ENCODE measurements at places on chromosomes 1 and 21. TPM values are rescaled to one million over a fixed set of nuclear protein-coding genes. Genes with fewer than 3 reads are reported as not detected.

The LHX8 gene
- total RNA-seq: not detected

The MX2 gene
- 0.63 TPM for total RNA-seq

The CTTNBP2NL gene
- total RNA-seq: 8.4 TPM

The PCBP3 gene
- 1.1 TPM for total RNA-seq

The GLIS1 gene
- total RNA-seq: 0.47 TPM

The PODN gene
- 51.2 TPM for total RNA-seq

The TMEM200B gene
- 16.5 TPM for total RNA-seq

The CACNA1S gene
- not detected for total RNA-seq

The SASS6 gene
- 0.79 TPM for total RNA-seq

The SPATA46 gene
- total RNA-seq: not detected

The UTS2 gene
- not detected for total RNA-seq

The UBASH3A gene
- total RNA-seq: not detected

The PINK1 gene
- total RNA-seq: 99.6 TPM

The TRIM67 gene
- total RNA-seq: not detected

The USH2A gene
- total RNA-seq: not detected

The NCMAP gene
- not detected for total RNA-seq

The KRTAP12-2 gene
- total RNA-seq: not detected

The PRDM16 gene
- 0.79 TPM for total RNA-seq

The PIK3CD gene
- 2.6 TPM for total RNA-seq

The RAB25 gene
- 0.09 TPM for total RNA-seq

The TNFSF4 gene
- 1.3 TPM for total RNA-seq

The ESPN gene
- total RNA-seq: 0.17 TPM

The ADGRB2 gene
- 10.6 TPM for total RNA-seq

The SH2D5 gene
- 1.3 TPM for total RNA-seq

The ALX3 gene
- not detected for total RNA-seq

The OR2L2 gene
- not detected for total RNA-seq

The LGR6 gene
- not detected for total RNA-seq

The STUM gene
- not detected for total RNA-seq

The FCRL4 gene
- not detected for total RNA-seq

The CAPN9 gene
- total RNA-seq: 0.09 TPM

The METTL25B gene
- total RNA-seq: 11.0 TPM

The LUZP1 gene
- 13.7 TPM for total RNA-seq

The AADACL4 gene
- total RNA-seq: 0.09 TPM

The FAM3B gene
- total RNA-seq: not detected

The OR2L5 gene
- not detected for total RNA-seq

The CCDC27 gene
- not detected for total RNA-seq

The LCE2A gene
- total RNA-seq: not detected

The FOXJ3 gene
- 15.0 TPM for total RNA-seq

The SYT6 gene
- total RNA-seq: not detected

The ZNF683 gene
- total RNA-seq: not detected

The CTSS gene
- total RNA-seq: 9.0 TPM

The SCCPDH gene
- 45.2 TPM for total RNA-seq

The RYR2 gene
- total RNA-seq: not detected

The PRR9 gene
- total RNA-seq: not detected

The TP73 gene
- total RNA-seq: not detected

The DIRAS3 gene
- 5.2 TPM for total RNA-seq

The SRGAP2C gene
- 12.4 TPM for total RNA-seq

The ADORA3 gene
- total RNA-seq: 0.16 TPM

The DNAJC28 gene
- total RNA-seq: 1.7 TPM

The HCRTR1 gene
- total RNA-seq: not detected

The KRTAP6-2 gene
- not detected for total RNA-seq

The TRIM58 gene
- total RNA-seq: not detected

The OR2T35 gene
- total RNA-seq: not detected

Measured in bronchial smooth muscle cell (primary cell).